ENCODE measurements at places on chromosomes 4 and X. TPM values are rescaled to one million over a fixed set of nuclear protein-coding genes. Genes with fewer than 3 reads are reported as not detected.

GRCh38 chr4:152946446-152946845 is 10.3 kb downstream of the FHDC1 start:
- H3K4me3 ChIP-seq = no peak overlapping the region
- no peaks in the 10 kb centered on the region for H3K36me3 ChIP-seq
- no peak for DNase-seq
- H3K27me3 ChIP-seq = peaks cover 32% of the 10 kb centered on the region
- peaks cover 2% of the 10 kb centered on the region for H3K4me1 ChIP-seq
- no peak overlapping the region for H3K27ac ChIP-seq

The TMEM47 gene
- total RNA-seq = not detected

The CXCL13 gene
- total RNA-seq = not detected

- peaks cover 21% of the 10 kb centered on the region for H3K36me3 ChIP-seq
- H3K4me3 ChIP-seq = no peak overlapping the region
- H3K27me3 ChIP-seq = no peaks in the 10 kb centered on the region
- H3K4me1 ChIP-seq = no peaks in the 10 kb centered on the region
Measured at GRCh38 chr4:1746265-1746691, 25.0 kb downstream of the TACC3 start.

- peaks cover 10% of the 10 kb centered on the region for H3K36me3 ChIP-seq
- H3K4me1 ChIP-seq = peaks cover 28% of the 10 kb centered on the region
- H3K27me3 ChIP-seq = no peaks in the 10 kb centered on the region
- no peak for DNase-seq
Measured at GRCh38 chr4:112153211-112153791, 8.0 kb downstream of the FAM241A start.

DNA sequence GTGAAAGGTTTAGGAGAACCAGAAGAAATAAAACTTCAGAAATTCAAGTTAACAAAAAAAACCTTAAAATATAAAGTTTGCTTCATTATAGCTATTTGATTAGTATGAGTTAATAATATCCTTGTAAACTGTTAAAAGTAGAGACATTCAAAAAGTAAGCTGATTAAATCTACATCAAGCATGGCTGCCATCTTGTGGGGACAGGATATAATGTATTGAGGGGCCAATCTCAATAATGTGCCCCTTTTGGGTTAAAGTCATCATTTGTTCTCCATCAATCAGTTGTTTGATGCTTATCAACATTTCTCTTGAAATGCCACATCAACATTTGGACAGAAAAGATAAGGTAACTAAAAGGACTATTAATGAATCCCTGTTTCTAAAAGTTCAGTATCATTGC is 4.6 kb upstream of the GRID2 start:
- DNase-seq = no peak
- H3K27me3 ChIP-seq = peaks cover 17% of the 10 kb centered on the region
- no peak overlapping the region for H3K27ac ChIP-seq
- no peaks in the 10 kb centered on the region for H3K4me1 ChIP-seq
- H3K36me3 ChIP-seq = no peaks in the 10 kb centered on the region

The NAP1L5 gene
- total RNA-seq = 3.3 TPM

GRCh38 chrX:136261321-136261720 is 10.1 kb upstream of the MAP7D3 start:
- H3K27ac ChIP-seq = no peak overlapping the region
- DNase-seq = no peak
- no peaks in the 10 kb centered on the region for H3K36me3 ChIP-seq
- H3K4me1 ChIP-seq = peaks cover 13% of the 10 kb centered on the region
- no peaks in the 10 kb centered on the region for H3K27me3 ChIP-seq

- no peak overlapping the region for H3K27ac ChIP-seq
- H3K27me3 ChIP-seq = no peaks in the 10 kb centered on the region
- no peak for DNase-seq
- H3K4me3 ChIP-seq = no peak overlapping the region
- H3K4me1 ChIP-seq = no peaks in the 10 kb centered on the region
Measured at GRCh38 chrX:31545726-31546125, 473.9 kb upstream of the FTHL17 start.

- H3K4me3 ChIP-seq = no peak overlapping the region
- peaks cover 25% of the 10 kb centered on the region for H3K4me1 ChIP-seq
- H3K36me3 ChIP-seq = peaks cover 2% of the 10 kb centered on the region
- no peak overlapping the region for H3K27ac ChIP-seq
- DNase-seq = no peak
Measured at GRCh38 chr4:108350332-108350731, 181.6 kb upstream of the LEF1 start.

The SUPT20HL2 gene
- not detected for total RNA-seq

The ZBED1 gene
- 35.3 TPM for total RNA-seq

- H3K4me3 ChIP-seq = no peak overlapping the region
- H3K4me1 ChIP-seq = no peaks in the 10 kb centered on the region
- no peaks in the 10 kb centered on the region for H3K36me3 ChIP-seq
Measured at GRCh38 chr4:58191109-58191508, 1080.9 kb upstream of the IGFBP7 start.

The DLG3 gene
- 25.4 TPM for total RNA-seq

GRCh38 chr4:54228056-54228527 is 1.0 kb upstream of the PDGFRA start:
- no peak overlapping the region for H3K27ac ChIP-seq
- H3K4me3 ChIP-seq = peak overlapping the region; percentile 70
- H3K36me3 ChIP-seq = no peaks in the 10 kb centered on the region
- DNase-seq = peak; percentile 62

The TENM3 gene
- not detected for total RNA-seq

The CCKAR gene
- not detected for total RNA-seq

The RBM3 gene
- 159 TPM for total RNA-seq

- H3K27me3 ChIP-seq = no peaks in the 10 kb centered on the region
- DNase-seq = no peak
- H3K27ac ChIP-seq = no peak overlapping the region
- no peak overlapping the region for H3K4me3 ChIP-seq
- H3K36me3 ChIP-seq = no peaks in the 10 kb centered on the region
Measured at GRCh38 chrX:7586126-7586525, 256.8 kb upstream of the VCX start.

The OPN1MW gene
- not detected for total RNA-seq

The BTC gene
- total RNA-seq = not detected

The C1QTNF7 gene
- total RNA-seq = not detected

The DDX53 gene
- not detected for total RNA-seq

- H3K4me1 ChIP-seq = no peaks in the 10 kb centered on the region
- H3K27ac ChIP-seq = no peak overlapping the region
- DNase-seq = no peak
Measured at GRCh38 chr4:18735740-18736268, 714.2 kb upstream of the LCORL start.

All from activated naive CD8-positive, alpha-beta T cell treated with anti-CD3 and anti-CD28 coated beads, Interleukin-2, amount 10 ng/mL, durations not matched to agents 7 days and 5 days (primary cell).